Panc1 (cell line): ENCODE measurements at places on chromosomes 4 and X. TPM values are rescaled to one million over a fixed set of nuclear protein-coding genes. Genes with fewer than 3 reads are reported as not detected.

The MID1 gene
- total RNA-seq, result 32.4 TPM

The TRIM2 gene
- total RNA-seq, result 18.9 TPM

The DCAF4L1 gene
- 0.13 TPM for total RNA-seq

GRCh38 chr4:150722908-150723362 is 141.0 kb downstream of the MAB21L2 start:
- H3K4me3 ChIP-seq, result no peak overlapping the region
- H3K27ac ChIP-seq, result no peak overlapping the region
- H3K36me3 ChIP-seq, result no peaks in the 10 kb centered on the region
- no peaks in the 10 kb centered on the region for H3K4me1 ChIP-seq
- no peak for DNase-seq

The VCX2 gene
- total RNA-seq, result not detected

GRCh38 chr4:185792384-185793115 is 19.4 kb downstream of the SORBS2 start:
- peaks cover 9% of the 10 kb centered on the region for H3K4me1 ChIP-seq
- H3K4me3 ChIP-seq, result no peak overlapping the region
- no peaks in the 10 kb centered on the region for H3K27me3 ChIP-seq
- H3K36me3 ChIP-seq, result no peaks in the 10 kb centered on the region
- DNase-seq, result no peak

- no peaks in the 10 kb centered on the region for H3K27me3 ChIP-seq
- H3K4me1 ChIP-seq, result no peaks in the 10 kb centered on the region
- no peaks in the 10 kb centered on the region for H3K36me3 ChIP-seq
- no peak overlapping the region for H3K4me3 ChIP-seq
Observed at GRCh38 chr4:170675568-170676262, 586.0 kb upstream of the AADAT start.

- no peaks in the 10 kb centered on the region for H3K4me1 ChIP-seq
- H3K36me3 ChIP-seq, result no peaks in the 10 kb centered on the region
- H3K27me3 ChIP-seq, result no peaks in the 10 kb centered on the region
- DNase-seq, result no peak
- no peak overlapping the region for H3K4me3 ChIP-seq
Observed at GRCh38 chr4:189463734-189464133, 476.9 kb upstream of the FRG1 start.

DNA sequence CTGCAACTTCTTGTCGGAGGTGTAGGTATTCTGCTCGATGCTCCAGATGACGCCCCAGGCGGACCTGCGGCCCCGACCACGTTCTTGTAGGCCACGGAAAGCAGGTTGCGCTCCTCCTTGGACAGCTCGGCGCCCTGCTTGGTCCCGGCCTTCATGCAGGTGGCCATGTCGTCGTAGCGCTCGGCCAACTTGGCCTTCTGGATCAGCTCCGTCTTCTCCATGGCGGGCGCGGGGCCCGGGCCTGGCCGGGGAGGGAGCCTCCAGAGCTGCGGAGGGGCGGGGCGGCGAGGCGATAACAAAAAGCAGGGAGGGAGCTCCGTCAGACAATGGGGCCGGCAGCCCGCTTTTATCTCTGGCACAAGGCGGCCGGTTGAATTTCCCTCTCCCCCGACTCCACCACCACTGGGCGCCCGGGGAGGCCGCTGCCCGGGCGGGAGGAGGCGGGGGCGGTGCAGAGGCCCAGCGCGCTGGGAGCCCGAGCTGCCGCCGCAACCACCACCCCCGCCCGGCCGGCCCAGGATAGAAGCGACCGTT is 28.3 kb upstream of the DRP2 start:
- no peak overlapping the region for H3K4me3 ChIP-seq
- 0 out of 2 replicates have a peak, but pooled peaks cover 4% of the 10 kb centered on the region for H3K4me1 ChIP-seq
- no peaks in the 10 kb centered on the region for H3K36me3 ChIP-seq
- H3K27ac ChIP-seq, result no peak overlapping the region

The RADX gene
- total RNA-seq, result 5.2 TPM

- no peak overlapping the region for H3K27ac ChIP-seq
- no peaks in the 10 kb centered on the region for H3K36me3 ChIP-seq
Observed at GRCh38 chr4:105951198-105951597, 55.9 kb downstream of the NPNT start.

The RASSF6 gene
- total RNA-seq, result 0.15 TPM

GRCh38 chr4:83708500-83709175 is 172.7 kb downstream of the GPAT3 start:
- no peaks in the 10 kb centered on the region for H3K36me3 ChIP-seq
- H3K27me3 ChIP-seq, result no peaks in the 10 kb centered on the region
- no peak for DNase-seq
- no peak overlapping the region for H3K27ac ChIP-seq

GRCh38 chrX:30150196-30150895 is 65.0 kb upstream of the MAGEB2 start:
- no peak overlapping the region for H3K27ac ChIP-seq
- no peaks in the 10 kb centered on the region for H3K36me3 ChIP-seq
- no peaks in the 10 kb centered on the region for H3K4me1 ChIP-seq
- DNase-seq, result no peak
- H3K27me3 ChIP-seq, result no peaks in the 10 kb centered on the region

DNA sequence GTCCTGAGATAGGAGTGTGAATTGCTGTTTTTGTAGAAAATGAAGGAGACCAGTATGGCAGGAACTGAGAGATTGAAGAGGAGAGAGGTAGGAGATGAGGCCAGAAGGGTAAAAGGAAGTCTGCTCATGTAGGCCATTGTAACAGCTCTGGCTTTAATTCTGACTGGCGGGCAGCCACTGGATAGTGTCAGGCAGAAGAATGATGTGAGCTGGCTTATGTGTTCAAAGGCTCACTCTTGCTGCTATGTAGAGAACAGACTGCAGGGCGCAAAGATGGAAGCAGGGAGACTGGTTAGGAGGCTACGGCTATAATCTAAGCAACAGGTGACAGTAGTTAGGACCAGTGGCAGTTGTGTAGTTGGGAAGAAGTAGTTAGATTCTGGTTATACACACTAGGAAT is 160.2 kb upstream of the FGF13 start:
- no peak for DNase-seq
- no peaks in the 10 kb centered on the region for H3K27me3 ChIP-seq
- H3K27ac ChIP-seq, result no peak overlapping the region
- no peak overlapping the region for H3K4me3 ChIP-seq
- no peaks in the 10 kb centered on the region for H3K36me3 ChIP-seq

- no peak for DNase-seq
- no peaks in the 10 kb centered on the region for H3K27me3 ChIP-seq
- H3K27ac ChIP-seq, result no peak overlapping the region
- H3K4me1 ChIP-seq, result no peaks in the 10 kb centered on the region
- no peak overlapping the region for H3K4me3 ChIP-seq
Observed at GRCh38 chrX:109372291-109372690, 109.6 kb downstream of the GUCY2F start.

DNA sequence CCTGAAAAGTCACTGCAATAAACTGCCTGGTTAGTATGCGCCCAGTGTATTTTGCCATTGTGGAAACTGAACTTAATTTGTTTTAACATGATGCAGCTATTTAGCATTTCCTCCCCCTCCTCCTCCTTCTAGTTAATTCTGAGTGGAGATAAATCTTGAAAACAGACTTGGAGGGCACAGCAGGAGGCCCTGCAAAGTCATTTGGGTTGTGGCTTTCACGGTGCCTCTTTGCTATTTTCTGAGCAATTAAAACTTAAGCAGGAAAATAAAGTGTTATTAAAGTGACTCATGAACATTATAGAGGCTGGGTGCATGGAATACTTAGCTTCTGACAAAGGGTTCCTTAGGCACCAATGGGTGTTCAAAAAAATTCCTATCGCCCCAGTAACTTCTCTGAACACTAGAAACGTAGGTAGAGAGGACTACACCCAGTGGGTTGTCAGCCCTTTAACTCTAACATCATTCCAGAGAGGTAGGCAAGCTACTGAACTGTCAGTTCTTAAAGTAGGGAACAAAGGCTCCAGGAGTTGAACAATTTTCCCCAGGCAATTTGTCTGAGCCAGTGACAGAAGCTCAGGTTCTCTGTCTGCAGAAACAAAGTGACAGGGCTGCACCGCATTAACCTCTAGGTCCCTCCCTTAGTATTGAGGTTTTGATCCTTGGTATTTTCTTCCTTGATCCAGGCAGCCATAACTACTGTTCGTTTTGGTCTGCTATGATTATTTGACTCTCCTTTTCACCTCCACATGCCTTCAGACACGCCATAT is 158.3 kb upstream of the KIT start:
- no peaks in the 10 kb centered on the region for H3K4me1 ChIP-seq
- H3K36me3 ChIP-seq, result no peaks in the 10 kb centered on the region
- DNase-seq, result no peak
- no peaks in the 10 kb centered on the region for H3K27me3 ChIP-seq
- no peak overlapping the region for H3K27ac ChIP-seq

DNA sequence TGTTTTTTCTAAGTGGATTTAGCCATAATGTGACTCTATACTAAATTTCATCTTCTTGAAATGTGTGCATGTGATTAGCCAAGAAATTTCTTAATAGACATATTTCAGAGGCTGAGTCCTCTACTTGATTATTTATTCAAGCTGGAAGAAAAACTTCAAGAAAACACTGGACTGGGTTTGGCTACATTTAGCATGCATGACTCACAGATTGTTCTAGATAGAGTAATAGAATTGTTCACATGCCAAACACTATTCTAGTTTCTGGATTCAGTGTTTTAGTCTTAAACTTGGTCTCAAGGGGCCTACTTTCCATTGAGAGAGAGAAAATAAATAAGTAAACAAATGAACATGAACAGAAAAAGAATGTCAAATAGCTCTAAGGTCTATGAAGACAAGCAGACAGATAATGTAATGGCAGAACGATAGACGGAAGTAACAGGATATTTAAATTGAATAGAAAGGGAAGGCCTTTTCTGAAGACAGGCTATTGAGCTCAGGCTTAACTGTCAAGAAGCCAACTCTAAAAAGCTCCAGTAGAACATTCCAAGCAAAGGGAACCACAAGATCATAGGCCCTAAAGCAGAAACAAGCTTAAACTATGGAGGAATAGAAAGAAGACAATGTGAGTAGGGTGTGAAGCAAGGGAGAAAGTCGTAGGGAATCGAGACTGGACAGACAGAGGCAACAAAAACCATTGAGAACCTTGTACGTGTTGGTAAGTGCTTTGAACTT is 104.6 kb downstream of the TMEM144 start:
- no peaks in the 10 kb centered on the region for H3K36me3 ChIP-seq
- H3K27ac ChIP-seq, result no peak overlapping the region
- no peaks in the 10 kb centered on the region for H3K27me3 ChIP-seq
- DNase-seq, result no peak

The SHROOM3 gene
- total RNA-seq, result 7.2 TPM

The STARD8 gene
- total RNA-seq, result 4.6 TPM

GRCh38 chrX:75873993-75874392 is 88.9 kb upstream of the MAGEE2 start:
- H3K27me3 ChIP-seq, result no peaks in the 10 kb centered on the region
- no peak for DNase-seq
- H3K4me3 ChIP-seq, result no peak overlapping the region
- H3K36me3 ChIP-seq, result no peaks in the 10 kb centered on the region
- H3K4me1 ChIP-seq, result no peaks in the 10 kb centered on the region

- no peak overlapping the region for H3K4me3 ChIP-seq
- H3K27ac ChIP-seq, result no peak overlapping the region
- no peaks in the 10 kb centered on the region for H3K36me3 ChIP-seq
- H3K4me1 ChIP-seq, result peaks cover 3% of the 10 kb centered on the region
- DNase-seq, result peak; percentile 36
Observed at GRCh38 chrX:53312946-53313727, 31.8 kb upstream of the IQSEC2 start.

The RNF212 gene
- total RNA-seq, result not detected

DNA sequence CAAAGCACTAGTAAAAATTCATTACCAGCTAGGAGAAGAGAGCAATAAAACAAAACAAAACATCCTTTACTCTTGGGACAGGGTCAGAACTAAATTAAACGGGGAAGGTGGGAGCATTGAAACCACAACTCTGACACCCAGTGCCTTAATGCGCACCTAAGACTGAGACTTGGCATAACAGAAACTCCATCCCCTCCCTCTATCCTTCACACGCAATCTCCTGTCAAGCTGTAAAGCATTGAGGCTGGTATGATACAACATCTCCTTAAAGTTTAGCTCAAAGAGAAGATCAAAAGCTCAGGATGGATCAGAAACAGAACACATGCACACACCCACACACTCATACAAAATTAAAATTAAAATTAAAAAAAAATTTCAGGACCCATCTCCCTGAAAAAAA is 951.3 kb downstream of the STIM2 start:
- no peaks in the 10 kb centered on the region for H3K27me3 ChIP-seq
- no peak overlapping the region for H3K27ac ChIP-seq
- no peak for DNase-seq
- no peaks in the 10 kb centered on the region for H3K36me3 ChIP-seq

- no peak overlapping the region for H3K4me3 ChIP-seq
- no peaks in the 10 kb centered on the region for H3K27me3 ChIP-seq
- DNase-seq, result no peak
- H3K27ac ChIP-seq, result no peak overlapping the region
Observed at GRCh38 chr4:11620861-11621260, 192.2 kb upstream of the HS3ST1 start.

The WDFY3 gene
- 47.8 TPM for total RNA-seq

- H3K4me1 ChIP-seq, result no peaks in the 10 kb centered on the region
- no peak overlapping the region for H3K4me3 ChIP-seq
- no peaks in the 10 kb centered on the region for H3K36me3 ChIP-seq
- H3K27me3 ChIP-seq, result no peaks in the 10 kb centered on the region
- DNase-seq, result no peak
Observed at GRCh38 chrX:44480591-44480990, 62.1 kb downstream of the FUNDC1 start.

The CT45A1 gene
- not detected for total RNA-seq

DNA sequence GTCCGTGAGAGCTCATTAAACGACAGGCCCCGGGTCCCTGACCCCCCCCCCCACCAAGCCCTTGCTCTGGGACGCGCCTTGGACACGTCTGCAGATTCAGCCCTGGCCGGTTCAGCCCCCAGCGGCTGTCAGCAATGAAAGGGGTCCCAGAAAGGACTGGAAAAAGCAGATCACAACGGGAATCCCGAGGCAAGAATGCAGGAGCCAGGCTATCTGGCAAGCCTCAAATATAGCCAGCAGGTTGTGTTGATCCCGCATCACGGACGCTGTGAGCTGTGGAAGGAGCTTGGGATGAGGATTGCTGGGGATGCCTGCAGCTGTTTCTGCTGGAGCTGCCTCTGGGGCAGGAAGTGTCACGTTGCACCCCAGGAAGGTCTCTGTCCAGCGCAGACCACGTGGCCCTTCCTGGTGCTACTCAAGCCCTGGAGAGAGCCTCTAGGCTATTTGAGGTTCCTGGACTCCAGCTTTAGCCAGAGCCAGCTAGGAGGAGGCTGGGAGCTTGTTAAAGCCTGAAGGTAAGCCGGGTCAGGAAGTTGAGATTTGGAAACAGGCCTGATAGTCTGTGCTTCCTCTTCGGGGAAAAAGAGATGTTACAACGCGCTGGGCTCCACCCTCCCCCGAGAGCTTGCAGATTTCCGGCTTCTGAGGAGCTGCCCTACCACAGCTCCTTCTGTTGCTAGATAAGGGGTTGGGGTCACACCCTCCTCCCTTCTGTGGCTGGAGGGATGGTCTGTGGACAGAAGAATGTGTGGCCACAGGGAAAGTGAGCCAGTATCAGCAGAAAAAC is 19.3 kb upstream of the CSF2RA start:
- H3K27ac ChIP-seq, result peak overlapping the region; percentile 29; the same call in 1 of the 2 replicates
- H3K36me3 ChIP-seq, result no peaks in the 10 kb centered on the region
- H3K27me3 ChIP-seq, result no peaks in the 10 kb centered on the region
- H3K4me3 ChIP-seq, result peak overlapping the region; percentile 27
- no peaks in the 10 kb centered on the region for H3K4me1 ChIP-seq
